ENCODE measurements at places on chromosomes 16 and 17.

- DNase-seq = peak; percentile 50
These were observed 355.3 kb downstream of the TOX3 start for GRCh38 chr16:52191531-52192134.

- no peak for DNase-seq
These were observed 25.6 kb downstream of the TRAP1 start for GRCh38 chr16:3691761-3692160.

DNA sequence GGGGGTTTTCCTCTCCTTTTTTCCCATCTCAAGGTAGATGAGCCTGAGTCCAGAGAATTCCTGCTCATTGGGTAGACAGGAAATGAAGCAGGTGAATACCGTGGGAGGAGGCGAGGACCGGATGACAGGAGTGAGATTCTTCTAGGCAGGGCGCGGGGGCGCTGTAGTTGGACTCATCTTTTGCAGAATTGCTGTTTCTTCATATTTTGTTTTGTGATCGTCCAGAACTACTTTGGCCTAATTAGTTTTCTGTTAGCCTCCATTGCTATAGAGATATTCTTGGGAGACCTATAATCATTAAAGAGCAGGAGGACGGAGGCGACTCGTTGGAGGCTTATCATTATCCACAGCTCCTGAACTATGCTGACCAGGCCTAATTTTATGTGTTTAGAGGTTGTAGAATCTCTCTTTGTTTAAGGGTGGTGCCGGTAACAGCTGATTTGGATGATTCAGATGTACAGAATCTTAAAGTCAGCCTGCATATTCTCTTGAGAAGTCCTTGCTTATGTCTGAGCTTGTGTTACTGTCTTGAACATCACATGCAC lies 650 bp downstream of the ATP6V0A1 start:
- peak; percentile 74 for DNase-seq

DNA sequence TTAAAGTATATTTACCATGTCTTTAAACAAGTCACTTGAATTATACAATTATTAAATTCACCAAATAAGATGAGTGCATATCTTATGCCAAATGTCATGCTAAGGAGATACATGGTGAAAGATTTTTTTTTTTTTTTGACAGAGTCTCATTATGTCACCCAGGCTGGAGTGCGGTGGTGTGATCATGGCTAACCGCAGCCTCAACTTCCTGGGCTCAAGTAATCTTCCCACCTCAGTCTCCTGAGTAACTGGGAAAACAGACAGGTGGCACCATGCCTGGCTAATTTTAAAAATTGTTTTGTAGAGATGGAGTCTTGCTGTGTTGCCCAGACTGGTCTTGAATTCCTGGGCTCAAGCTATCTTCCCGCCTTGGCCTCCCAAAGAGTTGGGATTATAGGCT lies 149.0 kb upstream of the GOT2 start:
- no peak for DNase-seq

- DNase-seq = no peak
These were observed 245.0 kb downstream of the KCNJ2 start for GRCh38 chr17:70414300-70414699.

DNA sequence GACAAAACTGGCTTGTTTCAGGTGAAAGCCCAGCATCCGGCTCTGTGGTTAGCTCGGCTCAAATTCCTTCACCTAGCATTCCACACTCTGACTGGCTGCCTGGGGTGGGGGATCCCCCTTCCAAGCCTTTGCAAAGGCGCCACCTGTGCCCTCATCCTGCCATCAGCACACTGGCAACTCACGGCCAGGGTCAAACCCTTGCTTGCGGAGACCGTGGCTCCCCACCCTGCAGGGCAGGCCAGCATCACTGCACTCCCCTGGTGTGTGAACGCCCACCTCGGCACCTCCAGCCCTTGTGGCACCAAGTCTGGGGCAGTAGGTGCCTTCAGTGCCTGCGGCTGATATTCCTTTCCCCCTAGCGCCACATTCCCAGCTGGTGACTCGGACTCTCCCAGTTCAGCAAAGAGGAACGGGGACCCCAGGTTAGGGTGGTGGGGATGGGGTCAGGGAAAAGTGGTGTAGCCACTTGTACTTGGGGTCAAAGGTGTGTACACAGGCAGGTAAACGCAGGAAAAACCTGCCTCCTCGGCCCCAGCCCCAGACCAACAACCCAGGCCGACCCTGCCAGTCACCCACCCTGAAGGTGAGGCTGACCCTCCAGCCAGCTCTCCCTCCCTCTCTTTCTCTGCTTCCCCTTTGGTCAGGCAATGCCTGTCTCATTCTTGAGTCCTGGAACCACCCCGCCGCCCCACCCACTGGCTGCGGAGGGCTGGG lies 1.1 kb downstream of the FLII start:
- DNase-seq = no peak

DNA sequence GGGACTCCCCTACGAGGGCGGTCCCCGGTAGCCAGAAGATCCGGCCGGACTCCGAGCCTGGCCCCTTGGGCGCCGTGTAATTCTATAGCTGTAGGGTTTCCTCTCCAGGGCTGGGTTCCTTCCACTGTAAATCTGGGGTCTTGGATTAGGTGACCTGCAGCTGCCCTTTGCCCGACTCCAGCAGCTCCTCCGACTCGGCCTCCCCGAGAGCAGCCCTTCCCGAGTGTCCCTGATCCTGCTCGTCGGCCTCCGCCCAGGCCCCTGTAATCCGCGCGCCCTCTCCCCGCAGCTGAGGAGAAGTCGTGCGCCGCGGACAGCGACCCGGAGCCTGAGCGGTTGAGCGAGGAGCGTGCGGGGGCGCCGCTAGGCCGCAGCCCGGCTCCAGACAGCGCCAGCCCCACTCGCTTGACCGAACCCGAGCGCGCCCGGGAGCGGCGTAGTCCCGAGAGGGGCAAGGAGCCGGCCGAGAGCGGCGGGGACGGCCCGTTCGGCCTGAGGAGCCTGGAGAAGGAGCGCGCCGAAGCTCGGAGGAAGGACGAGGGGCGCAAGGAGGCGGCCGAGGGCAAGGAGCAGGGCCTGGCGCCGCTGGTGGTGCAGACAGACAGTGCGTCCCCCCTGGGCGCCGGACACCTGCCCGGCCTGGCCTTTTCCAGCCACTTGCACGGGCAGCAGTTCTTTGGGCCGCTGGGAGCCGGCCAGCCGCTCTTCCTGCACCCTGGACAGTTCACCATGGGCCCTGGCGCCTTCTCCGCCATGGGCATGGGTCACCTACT lies 5.5 kb downstream of the TBX2 start:
- DNase-seq = no peak

GRCh38 chr16:50489182-50489581 lies 59.0 kb upstream of the NKD1 start:
- no peak for DNase-seq

GRCh38 chr16:35154627-35155026 lies 1695.2 kb downstream of the TP53TG3F start:
- no peak for DNase-seq

- no peak for DNase-seq
These were observed 4.5 kb upstream of the PYCR1 start for GRCh38 chr17:81941484-81942166.

GRCh38 chr16:86016201-86016965 lies 117.4 kb downstream of the IRF8 start:
- DNase-seq = peak; percentile 47

- DNase-seq = no peak
These were observed 79.0 kb downstream of the DYNLRB2 start for GRCh38 chr16:80619824-80620223.

DNA sequence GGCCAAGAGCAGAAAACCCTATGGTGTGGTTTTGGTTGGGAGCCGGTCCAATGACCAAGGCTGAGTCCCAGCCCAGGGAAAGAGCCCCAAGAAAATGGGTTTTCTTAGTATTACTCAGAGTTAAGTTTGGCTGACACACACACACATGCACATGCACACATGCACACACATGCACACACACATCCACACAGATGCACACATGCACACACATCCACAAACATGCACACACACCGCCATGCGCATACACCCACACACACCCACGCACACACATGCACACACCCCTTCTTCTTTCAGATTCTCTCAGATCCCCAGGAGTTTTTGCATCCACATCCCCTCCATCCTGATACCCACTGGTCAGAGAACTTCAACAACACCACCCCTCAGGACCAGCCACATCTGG lies 9.1 kb downstream of the ABCC12 start:
- DNase-seq = no peak

- peak; percentile 81 for DNase-seq
These were observed 197.4 kb downstream of the SPECC1 start for GRCh38 chr17:20206591-20206990.

DNA sequence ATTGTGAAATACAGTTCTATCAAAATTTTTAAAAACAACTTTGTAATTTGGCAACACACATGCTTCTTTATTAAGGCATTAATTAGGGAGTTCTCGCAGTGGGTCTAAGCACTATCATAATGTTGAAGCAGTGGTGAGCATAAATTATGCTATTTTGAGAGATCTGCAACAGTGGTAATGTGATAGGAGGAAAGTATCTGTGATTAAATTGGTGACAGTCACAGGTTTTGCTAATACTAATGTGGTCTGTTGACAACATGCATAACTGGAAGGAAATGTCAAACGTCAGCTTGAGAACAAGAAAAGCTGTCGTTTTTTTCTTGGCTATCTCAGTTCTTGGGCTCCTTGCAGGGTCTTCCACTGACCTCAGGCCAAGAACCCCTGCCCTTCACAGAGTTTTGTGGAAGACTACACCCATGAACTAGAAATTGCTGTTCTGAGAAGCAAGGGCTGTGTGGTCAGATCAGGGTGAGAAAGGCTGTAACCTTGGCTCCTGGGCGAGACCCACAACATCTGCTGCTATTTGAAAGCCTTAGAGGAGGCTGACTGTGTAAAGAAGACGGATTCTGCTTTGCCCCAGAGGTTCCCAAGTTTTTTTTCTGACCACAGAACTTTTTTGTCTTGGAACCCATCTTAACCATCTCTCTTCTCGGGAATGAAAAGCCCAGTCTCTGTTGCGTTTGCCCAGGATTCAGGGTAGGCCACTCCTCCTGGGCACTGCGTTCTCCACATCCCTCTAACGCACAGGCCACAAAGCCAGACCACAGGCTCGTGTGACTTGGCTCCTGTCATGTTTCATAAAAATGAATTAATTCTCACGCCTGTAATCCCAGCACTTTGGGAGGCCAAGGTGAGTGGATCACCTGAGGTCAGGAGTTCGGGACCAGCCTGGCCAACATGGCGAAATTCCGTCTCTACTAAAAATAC lies 13.9 kb downstream of the ATP2A1 start:
- no peak for DNase-seq

GRCh38 chr17:61130330-61130729 lies 269.3 kb upstream of the TBX2 start:
- no peak for DNase-seq

GRCh38 chr17:39130205-39130604 lies 21.2 kb downstream of the PLXDC1 start:
- no peak for DNase-seq

- DNase-seq = no peak
These were observed 5.3 kb downstream of the ERN1 start for GRCh38 chr17:64124609-64125008.

DNA sequence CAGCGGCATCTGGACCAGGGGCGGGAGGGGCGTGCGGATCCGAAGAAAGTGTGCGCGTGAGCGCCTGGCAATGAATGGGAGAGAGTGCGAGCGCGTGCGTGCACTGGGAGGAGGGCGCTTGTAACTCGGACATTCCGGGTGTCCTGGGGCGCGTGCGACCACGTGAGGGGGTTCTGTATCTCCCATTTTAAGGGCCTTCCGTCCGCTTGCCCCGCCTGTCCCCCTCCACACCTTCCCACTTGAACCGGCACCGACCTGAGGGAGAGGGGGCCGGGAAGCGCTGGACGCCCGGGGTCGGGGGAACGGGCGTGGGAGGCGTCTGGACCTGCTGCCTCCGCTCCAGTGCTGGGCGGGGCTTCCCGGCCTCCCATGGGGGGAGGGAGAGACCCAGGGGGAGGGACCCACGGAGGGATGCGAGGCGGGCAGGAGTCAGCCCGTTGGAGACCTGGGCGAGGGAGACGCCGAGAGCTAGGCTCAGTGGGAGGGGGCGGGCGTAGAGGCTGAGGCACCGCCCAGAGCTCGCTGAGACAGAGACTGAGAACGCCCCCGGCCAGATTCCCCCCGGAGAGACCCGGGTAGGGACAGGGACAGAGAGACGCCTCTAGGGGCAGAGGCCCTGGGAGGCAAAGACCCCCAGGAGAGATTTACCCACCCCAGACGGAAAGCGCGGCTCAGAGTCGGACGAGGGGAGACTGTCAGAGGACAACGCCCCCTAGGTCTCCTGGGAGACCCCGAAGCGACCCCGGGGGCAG lies at the start of gene KREMEN2:
KREMEN2 (plus strand) TSS at position 553 of the 752 bp plus-strand sequence. CDS start 246 bp downstream, outside the sequence.
- peak; percentile 52 for DNase-seq

DNA sequence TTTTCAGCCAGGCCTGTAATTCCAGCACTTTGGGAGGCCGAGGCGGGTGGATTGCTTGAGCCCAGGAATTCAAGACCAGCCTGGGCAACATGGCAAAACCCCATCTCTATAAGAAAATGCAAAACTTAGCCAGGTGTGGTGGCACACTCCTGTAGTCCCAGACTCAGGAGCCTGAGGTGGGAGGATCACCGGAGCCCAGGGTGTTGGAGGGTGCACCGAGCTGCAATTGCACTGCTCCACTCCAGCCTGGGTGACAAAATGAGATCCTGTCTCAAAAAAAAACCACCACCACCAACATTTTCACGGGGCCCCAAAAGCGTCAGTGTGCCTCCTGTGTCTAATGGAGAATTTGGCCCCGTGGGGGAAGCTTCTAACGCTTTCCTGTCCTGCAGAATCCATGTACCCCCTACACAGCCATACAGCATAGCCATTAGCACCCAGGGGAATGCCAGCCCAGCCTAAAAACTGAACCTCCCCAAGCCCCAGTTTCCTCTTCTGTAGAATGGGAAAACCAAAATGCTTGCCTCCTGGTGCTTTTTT lies 22.2 kb upstream of the MAP3K14 start:
- no peak for DNase-seq

GRCh38 chr17:3917391-3917931 lies 1.2 kb upstream of the P2RX1 start:
- no peak for DNase-seq

GRCh38 chr16:51271156-51271701 lies 120.2 kb upstream of the SALL1 start:
- DNase-seq = no peak
